Inflammatory macrophage treated with lipopolysaccharide for 4 hours (primary cell): ENCODE measurements at places on chromosomes 3 and 15.

- no peak for DNase-seq
Observed at GRCh38 chr15:57969355-57969754, 96.2 kb downstream of the ALDH1A2 start.

DNA sequence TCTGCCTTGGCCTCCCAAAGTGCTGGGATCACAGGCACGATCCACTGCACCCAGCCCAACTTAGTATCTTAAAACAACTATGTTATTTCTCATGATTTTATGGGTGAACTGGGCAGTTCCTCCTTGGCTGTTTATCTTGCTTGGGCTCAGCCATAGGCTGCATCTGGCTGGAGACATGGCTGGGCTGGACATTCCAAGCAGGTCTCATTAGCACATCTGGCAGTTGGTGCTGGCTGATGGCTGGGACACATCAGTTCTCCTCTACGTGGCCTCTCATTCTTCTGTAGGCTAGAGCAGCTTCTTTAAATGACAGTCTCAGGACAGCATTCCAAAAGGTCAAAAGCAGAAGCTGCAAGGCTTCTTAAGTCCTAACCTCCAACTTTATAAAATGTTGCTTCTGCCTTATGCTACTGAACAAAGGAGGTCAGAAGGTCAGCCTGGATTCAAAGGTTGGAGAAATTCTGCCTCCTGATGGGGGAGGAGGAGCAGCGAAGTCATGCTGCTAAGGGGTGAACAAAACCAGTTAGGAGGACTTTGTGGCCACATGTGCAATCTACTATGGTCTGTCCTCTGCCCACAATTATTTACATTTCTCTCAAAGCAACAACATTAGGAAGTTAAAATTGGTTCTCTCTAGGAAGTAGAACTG, 144.0 kb downstream of the AQP9 start:
- DNase-seq, result peak; percentile 32

GRCh38 chr3:113769551-113769950, 22.7 kb downstream of the ATP6V1A start:
- peak; percentile 68 for DNase-seq

DNA sequence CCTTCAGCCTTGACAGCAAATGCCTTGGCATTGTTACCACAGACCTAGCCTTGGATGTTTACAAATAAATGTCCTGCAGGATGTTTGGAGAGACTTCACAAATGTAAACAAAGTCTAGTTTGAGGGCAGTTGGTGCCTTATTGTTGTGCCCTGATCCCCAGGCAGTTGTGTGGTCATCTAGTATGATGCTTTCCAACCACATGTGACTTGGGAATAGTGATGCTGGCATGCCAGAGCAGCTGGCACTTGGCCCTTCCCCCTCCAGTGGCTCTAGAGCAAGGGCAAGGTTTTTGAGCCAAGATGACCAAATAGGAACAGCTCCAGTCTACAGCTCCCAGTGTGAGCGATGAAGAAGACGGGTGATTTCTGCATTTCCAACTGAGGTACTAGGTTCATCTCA, 258.2 kb downstream of the ADAMTS17 start:
- no peak for DNase-seq

GRCh38 chr3:46448721-46449120, 16.0 kb downstream of the LTF start:
- DNase-seq, result no peak

DNA sequence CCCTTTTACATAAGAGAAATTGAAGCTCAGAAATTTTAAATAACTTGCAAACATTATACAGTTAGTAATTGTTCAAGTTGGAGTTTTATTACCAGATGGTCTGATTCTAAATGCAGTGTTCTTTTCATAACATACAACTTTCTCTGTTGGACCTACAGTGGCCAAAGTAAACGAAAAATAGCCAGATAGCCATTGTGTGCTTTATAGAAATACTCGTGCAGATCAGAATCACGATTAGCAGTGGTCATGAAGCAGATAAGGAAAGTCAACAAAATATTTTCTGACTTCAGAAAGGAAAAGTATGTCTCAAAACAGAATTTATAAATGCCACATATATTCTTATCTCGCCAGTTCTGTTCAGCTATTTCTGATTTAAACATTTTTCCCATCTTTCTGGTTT, 436.9 kb downstream of the CNTN6 start:
- DNase-seq, result no peak

DNA sequence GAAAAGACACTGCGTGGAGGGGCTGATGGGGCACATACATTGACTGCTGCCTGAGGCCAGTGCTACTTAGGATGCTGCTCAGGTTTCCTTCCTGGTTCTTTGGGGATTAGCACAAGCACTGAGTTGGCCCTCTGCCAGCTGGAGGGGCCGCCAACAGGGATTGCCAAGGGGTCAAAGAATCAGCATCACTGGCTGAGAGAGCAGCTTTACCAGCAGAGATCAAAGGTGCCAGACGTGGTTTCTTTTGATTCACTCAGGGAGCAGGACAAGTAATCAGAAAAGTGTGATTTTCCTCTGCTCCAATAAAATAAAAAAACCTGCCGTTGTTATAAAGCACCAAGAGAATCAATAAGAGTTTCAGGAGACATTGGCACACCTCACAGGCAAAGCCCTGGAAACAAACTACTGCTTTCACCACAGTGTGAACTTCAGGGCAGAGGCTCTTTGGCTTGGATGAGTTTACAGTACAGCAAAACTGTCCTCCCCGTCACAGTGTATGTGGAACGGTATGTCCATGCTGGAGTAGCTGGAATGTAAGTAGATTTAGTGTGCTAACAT, 45.8 kb upstream of the FSIP1 start:
- DNase-seq, result no peak

DNA sequence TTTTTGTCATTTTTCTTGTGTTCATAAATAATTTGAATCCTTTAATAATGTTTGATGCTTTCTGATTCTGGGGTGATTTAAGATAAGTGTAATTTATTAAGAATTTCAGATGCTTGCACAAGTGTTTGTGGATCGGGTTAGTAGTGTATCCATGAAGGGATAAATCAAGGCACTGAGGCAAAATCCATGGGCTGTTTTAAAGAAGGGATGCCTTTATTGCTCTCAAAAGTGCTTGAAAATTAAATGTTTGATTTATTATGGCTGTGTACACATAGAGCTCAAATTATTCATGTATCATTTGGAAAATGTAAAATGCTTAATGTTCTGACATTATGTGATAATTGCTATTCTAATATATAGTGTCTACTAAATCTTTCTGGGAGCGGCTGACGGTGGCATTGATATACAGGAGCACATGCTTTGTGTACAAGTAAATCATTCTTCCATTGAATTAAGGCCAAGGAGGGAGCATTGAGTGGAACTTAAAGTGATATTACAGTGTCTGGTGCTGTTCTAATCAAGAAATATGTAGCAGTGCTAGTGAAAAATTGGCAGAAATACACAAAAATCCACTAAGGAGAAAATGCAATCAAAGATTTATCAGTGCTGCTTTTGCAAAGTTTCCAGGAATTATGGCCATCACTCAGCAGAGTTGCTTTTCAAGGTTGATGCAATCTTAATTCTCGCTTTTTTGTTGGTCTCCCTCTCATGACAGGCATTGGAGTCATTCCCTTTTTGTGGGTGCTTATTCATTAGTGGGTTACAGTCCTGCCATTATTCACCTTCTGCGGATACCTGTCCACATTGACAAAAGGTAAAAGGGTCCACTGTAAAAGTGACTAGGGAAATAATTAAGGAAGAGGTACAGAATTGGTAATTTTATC, 181.6 kb downstream of the MFSD1 start:
- DNase-seq, result no peak

GRCh38 chr3:142337994-142338393, 109.8 kb downstream of the XRN1 start:
- DNase-seq, result peak; percentile 79

DNA sequence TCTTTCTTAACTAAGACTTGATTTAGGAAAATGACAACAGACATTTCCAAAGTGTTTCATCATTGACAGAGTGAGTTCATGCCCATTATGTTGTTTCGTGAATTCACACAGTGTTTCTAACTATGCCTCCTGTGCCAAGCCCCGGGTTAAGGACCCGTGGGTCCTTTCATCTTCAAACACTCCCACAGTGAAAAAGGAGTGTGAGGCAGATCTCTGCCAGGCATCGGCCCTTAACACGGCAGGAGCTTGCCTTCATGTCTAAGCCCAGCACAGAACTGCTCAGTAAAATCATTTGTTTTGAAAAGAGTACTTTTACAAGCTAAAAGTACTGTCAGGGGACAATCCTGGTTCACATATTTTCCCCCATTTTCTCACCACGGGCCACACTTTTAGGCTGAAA, 80.0 kb upstream of the FOXB1 start:
- DNase-seq, result no peak

- DNase-seq, result no peak
Observed at GRCh38 chr3:159528251-159528895, 460.3 kb upstream of the IL12A start.

DNA sequence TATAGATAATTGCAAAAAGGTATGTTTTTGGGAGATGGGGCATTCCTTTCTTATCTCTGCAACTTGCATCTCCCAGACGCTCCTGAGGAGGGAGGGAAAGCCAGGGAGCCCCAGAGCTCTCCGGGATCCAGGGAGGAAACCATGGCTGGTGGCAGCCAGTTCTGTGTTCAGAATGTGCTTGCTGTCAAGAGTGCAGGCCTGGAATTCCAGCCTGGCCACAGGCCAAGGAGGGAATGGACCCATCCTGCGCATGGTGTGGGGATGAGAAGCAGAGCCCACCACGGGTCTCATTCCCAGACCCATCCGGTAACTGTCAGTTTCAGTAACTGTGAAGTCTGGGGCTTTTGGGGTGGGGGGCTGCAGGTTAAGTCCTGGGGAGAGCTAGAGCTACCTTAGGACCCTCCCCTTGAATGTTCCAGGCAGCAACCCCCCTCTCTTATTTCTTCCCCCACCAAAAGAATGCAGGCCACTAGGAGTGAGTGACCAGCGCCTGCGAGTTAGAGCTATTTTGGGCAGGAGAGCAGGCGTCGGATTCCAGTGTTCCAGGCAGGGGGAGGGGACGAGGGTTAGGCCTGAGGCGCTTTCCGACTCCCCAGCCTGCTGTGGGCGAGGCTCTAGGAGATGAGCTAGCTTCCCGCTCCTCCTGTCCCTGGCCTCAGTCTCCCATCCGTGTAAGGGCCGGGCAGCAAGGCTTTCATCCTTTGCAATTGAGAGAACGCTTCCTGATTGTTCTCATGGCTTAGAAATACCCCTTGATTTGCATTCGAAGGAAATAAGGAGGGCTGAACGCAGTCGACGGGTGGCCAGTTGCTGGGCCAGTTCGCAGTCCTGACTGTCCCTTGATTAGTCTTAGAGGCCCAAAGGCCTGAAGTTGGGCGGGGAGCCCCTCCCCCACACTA, 781 bp upstream of the DAG1 start:
- DNase-seq, result no peak

DNA sequence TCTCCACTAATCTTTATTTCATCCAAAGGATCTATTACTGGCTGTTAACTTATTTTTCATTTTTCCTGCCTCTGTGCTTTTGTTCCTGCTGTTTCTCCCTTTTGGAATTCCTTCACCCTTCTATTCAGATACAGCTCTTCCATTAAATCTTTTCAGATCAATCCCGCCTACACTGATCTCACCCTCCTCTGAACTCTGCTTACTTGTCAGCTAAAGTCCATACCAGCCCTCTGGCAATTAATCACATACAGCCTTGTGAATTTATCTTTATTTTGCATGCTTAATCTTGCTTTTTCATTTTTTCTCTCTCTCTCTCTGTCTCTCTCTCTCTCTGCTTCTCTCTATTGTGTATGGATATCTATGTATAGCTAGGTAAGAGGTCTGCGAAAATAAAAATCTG, 100.8 kb upstream of the UMPS start:
- no peak for DNase-seq

DNA sequence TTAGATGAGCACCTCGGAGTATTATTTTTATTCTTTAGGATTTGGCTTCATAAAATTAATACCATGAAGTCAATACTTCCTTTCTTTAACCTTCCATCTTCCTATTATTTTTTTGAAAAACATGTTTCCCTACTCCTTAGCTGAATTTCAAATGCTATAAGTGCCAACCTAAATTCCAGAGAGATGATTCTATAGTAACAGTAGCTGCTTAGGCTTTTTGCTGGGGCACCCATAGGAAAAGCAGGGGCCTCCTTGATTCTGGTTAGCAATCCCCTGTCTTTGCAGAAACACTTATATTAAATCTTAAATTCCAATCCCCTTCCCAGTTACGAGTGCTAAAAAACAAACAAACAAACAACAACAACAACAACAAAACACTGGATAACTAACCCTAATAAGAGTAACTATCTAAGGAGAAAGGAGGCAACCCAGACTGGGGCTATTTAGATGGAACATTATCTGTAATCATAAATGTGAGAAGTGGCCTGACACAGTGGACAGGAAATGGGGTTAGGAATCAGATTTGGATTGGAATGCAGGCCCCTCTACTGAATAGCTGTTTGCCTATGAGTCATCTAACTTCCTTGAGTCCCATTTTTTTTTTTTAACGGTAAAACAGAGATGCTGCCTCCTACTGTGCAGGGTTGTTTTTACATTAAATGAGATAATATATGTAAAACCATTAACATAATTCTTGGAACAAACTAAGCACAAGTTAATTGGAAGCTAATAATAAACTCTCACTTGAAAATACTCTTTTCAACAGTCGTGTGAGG, 148.1 kb downstream of the WDR72 start:
- DNase-seq, result no peak

- no peak for DNase-seq
Observed at GRCh38 chr3:193712938-193713337, 119.9 kb downstream of the OPA1 start.

DNA sequence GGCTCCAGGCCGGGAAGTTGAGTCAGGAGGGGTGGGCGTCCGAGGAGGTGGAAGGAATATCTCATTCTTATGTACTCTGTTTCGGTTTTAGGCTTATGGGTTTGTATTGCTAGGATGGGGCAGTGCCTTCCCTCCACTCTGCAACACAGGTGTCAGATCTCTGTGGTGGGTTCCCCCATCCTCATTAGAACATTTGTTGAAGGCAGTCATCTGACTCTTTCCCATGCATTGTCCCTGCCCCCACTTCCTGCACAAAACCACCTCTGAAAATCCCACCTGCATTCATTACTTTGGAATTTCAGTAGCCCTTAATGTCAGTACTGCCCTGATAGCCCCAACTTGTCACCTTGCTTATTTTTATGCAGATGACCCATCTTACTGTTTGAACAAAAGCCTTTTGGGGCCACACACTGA, 29.5 kb downstream of the GYG1 start:
- DNase-seq, result no peak

DNA sequence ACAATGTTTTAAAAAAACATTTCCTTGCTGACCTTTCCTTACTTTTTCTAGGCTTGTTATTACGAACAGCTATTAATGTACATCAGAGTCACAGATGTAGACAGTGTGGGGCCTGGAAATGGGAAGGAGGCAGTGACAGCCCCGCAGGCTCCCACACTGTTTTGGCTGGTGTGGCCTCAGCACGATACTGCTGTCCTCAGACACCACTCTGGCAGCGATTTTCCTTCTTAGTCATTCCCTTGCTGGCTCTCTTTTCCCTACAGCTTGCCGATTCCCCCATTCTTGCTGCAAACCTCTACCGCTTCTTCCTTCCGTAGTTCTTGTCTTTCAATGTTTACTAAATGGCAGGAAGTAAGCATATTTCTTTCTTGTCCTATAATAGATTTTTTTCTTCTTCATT, 113.1 kb downstream of the ABI3BP start:
- DNase-seq, result no peak

DNA sequence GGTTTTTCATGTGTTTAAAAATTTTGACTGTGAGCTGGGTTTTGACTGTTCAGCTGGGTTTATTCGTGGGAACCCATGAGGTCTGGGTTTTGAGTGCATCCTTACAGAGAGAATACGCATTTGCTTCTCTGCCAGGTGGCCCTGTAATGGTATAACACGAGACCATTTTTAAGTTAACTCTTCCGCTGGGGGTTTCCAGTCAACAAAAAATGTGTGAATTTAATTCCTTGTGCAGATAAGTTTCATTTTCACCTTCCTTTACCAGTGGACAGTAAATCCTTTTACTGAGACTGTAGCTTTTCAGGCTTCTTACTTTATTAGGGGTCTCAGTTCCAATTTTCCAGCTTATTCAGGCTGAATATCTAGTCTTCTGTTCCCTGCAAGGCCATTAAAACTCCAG, 149.6 kb downstream of the OPA1 start:
- no peak for DNase-seq
